ENCODE measurements at places on chromosomes 3 and 15.

DNA sequence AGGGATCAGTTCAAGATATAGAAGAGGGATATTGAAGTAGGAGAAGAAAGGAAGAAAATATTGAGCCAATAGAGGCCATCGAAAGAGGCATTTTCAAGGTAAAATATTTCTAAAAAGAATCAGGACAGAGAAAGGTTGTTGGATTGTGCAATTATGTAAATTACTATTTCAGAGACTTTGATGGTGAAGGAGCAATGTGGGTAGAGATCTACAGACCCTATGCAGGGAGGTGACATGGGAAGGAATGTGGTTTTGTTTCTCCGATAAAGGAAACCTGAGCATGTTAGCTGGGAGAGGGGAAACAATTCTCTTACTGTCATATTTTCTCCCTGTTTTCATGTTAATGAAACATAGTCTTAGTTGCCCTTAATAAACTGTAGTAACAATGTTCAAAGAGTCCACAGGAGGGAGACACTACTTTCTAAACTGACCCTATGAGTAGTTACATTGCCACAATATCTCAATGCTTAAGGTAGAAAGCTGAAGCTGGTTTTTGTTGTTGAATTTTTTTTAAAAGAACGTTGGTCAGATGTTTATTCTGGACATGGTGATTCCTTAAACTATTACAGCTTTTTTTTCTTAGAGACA, 133.3 kb downstream of the GRM7 start:
- no peak for DNase-seq

- DNase-seq: no peak
Measured at GRCh38 chr3:69687641-69688040, 51.6 kb upstream of the MITF start.

- no peak for DNase-seq
Measured at GRCh38 chr3:122946185-122946584, 81.4 kb downstream of the SEMA5B start.

GRCh38 chr3:30729936-30730335, 123.5 kb downstream of the TGFBR2 start:
- no peak for DNase-seq

GRCh38 chr3:196938576-196938975, 3.8 kb downstream of the NCBP2 start:
- DNase-seq: no peak
